ENCODE measurements at places on chromosomes 3 and 15. TPM values are rescaled to one million over a fixed set of nuclear protein-coding genes. Genes with fewer than 3 reads are reported as not detected.
A peak's percentile ranks its signal among the peaks of the same experiment; 100 is the strongest.

DNA sequence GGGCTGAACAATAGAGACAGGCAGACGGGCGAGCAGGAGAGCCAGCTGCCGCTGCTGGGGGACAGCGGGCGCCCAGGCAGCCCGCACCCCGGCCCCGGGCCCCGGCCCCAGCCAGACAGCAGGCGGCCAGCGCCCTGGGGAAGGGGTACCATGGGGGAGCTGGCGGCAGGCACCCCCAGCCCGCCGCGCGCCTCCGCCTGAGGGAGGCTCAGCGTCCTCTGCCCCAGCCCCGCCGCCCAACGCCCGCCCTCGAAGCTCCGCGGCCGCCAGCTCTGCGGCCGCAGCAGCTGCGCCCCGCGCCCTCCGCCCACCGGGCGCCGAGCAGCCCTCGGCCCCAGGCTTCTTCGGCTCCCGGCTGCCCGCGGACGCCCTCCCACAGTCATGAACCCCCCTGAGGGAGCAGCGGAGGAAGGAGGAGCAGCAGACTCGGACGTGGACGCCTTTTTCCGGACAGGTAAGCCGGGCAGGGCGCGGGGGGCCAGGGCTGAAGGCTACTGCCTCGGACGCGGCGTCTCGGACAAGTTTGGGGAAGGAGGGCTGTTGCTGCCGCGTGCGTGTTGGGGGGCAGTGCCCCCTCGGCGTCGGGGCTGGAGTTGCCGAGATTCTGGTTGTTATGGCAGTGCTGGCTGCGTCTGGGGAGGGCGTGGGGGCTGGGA, 41.6 kb upstream of the ROPN1 start:
- H3K36me3 ChIP-seq = no peaks in the 10 kb centered on the region
- H3K27me3 ChIP-seq = no peaks in the 10 kb centered on the region
- no peak for DNase-seq
- H3K27ac ChIP-seq = peak within 1 kb of the TSS; percentile 83

DNA sequence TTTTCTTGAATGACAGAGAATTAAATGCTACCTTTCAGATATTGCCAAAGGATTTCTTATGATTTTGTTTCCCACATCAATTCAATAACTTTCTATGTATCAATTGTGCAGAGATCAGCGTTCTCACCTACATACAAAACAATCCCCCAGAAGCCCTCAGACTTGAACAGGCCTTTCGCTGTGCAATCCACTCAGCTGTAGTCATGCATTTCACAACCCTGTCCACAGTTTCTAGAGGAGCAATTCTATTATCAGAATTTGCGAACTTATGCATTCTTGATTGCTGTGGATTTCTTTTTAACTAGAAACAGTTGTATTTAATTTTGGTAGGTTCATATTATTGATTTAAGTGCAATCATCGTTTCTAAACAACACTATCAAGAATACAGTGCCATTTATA, 13.7 kb upstream of the ALCAM start:
- no peaks in the 10 kb centered on the region for H3K36me3 ChIP-seq
- no peaks in the 10 kb centered on the region for H3K27me3 ChIP-seq
- no peaks in the 10 kb centered on the region for H3K4me1 ChIP-seq
- no peak overlapping the region for H3K4me3 ChIP-seq

- no peak overlapping the region for H3K27ac ChIP-seq
- no peak for DNase-seq
- no peak overlapping the region for H3K4me3 ChIP-seq
- H3K27me3 ChIP-seq = no peaks in the 10 kb centered on the region
- H3K4me1 ChIP-seq = no peaks in the 10 kb centered on the region
- H3K36me3 ChIP-seq = no peaks in the 10 kb centered on the region
These were observed 187.6 kb upstream of the STRIT1 start for GRCh38 chr3:155481089-155481488.

- DNase-seq = no peak
- no peak overlapping the region for H3K4me3 ChIP-seq
- H3K4me1 ChIP-seq = no peaks in the 10 kb centered on the region
These were observed 83.6 kb downstream of the LSM3 start for GRCh38 chr3:14262212-14262611.

DNA sequence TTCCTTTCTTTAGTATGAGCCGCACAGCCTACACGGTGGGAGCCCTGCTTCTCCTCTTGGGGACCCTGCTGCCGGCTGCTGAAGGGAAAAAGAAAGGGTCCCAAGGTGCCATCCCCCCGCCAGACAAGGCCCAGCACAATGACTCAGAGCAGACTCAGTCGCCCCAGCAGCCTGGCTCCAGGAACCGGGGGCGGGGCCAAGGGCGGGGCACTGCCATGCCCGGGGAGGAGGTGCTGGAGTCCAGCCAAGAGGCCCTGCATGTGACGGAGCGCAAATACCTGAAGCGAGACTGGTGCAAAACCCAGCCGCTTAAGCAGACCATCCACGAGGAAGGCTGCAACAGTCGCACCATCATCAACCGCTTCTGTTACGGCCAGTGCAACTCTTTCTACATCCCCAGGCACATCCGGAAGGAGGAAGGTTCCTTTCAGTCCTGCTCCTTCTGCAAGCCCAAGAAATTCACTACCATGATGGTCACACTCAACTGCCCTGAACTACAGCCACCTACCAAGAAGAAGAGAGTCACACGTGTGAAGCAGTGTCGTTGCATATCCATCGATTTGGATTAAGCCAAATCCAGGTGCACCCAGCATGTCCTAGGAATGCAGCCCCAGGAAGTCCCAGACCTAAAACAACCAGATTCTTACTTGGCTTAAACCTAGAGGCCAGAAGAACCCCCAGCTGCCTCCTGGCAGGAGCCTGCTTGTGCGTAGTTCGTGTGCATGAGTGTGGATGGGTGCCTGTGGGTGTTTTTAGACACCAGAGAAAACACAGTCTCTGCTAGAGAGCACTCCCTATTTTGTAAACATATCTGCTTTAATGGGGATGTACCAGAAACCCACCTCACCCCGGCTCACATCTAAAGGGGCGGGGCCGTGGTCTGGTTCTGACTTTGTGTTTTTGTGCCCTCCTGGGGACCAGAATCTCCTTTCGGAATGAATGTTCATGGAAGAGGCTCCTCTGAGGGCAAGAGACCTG, 13.2 kb downstream of the GREM1 start:
- no peaks in the 10 kb centered on the region for H3K4me1 ChIP-seq
- H3K27ac ChIP-seq = no peak overlapping the region
- H3K36me3 ChIP-seq = no peaks in the 10 kb centered on the region
- peak; percentile 56 for DNase-seq

ZNF660 gene
- 2.4 TPM for total RNA-seq

NLGN1 gene
- total RNA-seq = 11.7 TPM

DNA sequence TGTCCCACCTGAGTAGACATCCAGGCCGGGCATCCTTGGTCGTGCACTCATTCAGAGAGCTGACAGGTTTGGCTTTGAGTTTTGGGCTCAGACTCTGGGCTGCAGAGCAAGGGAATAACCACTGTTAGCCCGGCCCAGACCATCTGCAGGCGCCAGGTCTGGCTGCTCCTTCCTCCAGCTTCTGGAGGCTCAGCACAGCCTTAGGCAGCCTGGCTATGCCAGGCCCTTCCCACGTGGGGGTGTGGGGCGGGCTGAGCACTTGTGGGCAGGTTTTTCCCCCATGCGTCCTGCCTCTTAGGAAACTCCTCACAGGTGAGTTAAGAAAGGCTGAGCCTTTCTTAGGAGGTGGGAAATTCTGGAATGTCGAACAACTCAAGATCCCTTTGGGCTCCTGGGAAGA, 11.2 kb downstream of the PLA2G4B start:
- H3K4me3 ChIP-seq = no peak overlapping the region
- H3K27ac ChIP-seq = peak overlapping the region; percentile 57
- H3K27me3 ChIP-seq = no peaks in the 10 kb centered on the region
- DNase-seq = peak; percentile 73
- no peaks in the 10 kb centered on the region for H3K4me1 ChIP-seq
- peaks cover 2% of the 10 kb centered on the region for H3K36me3 ChIP-seq

LYZL4 gene
- total RNA-seq = not detected

DNA sequence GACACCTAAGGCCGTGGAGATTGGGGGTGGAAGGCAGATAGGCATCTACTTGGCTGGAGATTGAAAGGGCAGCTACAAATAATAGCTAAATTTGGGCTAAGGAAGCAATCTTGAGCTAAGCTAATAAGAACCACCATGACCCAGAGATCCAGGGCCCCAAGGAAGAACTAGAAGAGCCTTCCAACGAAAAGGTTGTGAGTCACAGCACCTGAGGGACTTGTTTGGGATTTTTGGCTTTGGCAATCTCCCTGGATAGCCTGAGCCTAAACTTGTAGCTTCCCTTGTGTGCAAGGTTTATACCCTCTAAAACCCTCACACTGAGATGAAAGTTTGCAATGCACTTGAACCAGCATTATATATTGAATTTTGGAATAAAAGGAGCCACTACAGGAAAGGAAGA, 364.0 kb upstream of the IL12A start:
- no peak for DNase-seq
- no peak overlapping the region for H3K27ac ChIP-seq
- peaks cover 11% of the 10 kb centered on the region for H3K27me3 ChIP-seq
- no peaks in the 10 kb centered on the region for H3K36me3 ChIP-seq

- H3K4me3 ChIP-seq = no peak overlapping the region
- no peaks in the 10 kb centered on the region for H3K4me1 ChIP-seq
- no peaks in the 10 kb centered on the region for H3K36me3 ChIP-seq
- no peaks in the 10 kb centered on the region for H3K27me3 ChIP-seq
These were observed 76.7 kb upstream of the P3H2 start for GRCh38 chr3:190197346-190197763.

ACKR2 gene
- 0.55 TPM for total RNA-seq

GRCh38 chr3:169836078-169836941, 23.6 kb upstream of the LRRC34 start:
- no peaks in the 10 kb centered on the region for H3K27me3 ChIP-seq
- H3K4me3 ChIP-seq = no peak overlapping the region
- H3K27ac ChIP-seq = no peak overlapping the region

GOLIM4 gene
- total RNA-seq = 22.3 TPM

CPOX gene
- total RNA-seq = 25.6 TPM

CNTN6 gene
- total RNA-seq = not detected

DNA sequence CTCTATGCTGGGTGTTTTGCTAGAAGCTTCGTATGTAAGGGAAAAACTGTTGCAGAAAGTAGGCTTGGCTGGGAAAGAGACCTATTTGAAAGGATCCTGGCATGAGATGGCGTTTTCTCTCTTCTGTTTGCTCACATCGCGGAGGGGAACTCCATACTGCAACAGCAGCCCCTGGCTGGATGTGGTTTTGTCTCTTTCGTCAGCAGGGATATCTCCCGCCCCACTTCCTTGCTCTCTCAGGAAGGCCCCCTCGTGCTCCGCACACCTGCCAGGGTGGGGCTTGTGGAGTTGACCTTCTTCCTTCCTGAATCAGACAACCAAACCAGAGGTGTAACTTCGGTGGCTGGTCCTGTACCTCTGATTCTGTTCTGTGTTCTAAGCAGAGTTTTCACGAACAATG, 26.4 kb upstream of the MYZAP start:
- no peaks in the 10 kb centered on the region for H3K4me1 ChIP-seq
- H3K4me3 ChIP-seq = no peak overlapping the region
- H3K36me3 ChIP-seq = no peaks in the 10 kb centered on the region
- H3K27me3 ChIP-seq = no peaks in the 10 kb centered on the region

GOLGA6D gene
- total RNA-seq = not detected

- H3K27ac ChIP-seq = no peak overlapping the region
- DNase-seq = no peak
- H3K36me3 ChIP-seq = no peaks in the 10 kb centered on the region
These were observed 459.3 kb upstream of the SGO1 start for GRCh38 chr3:20645340-20645739.

DUT gene
- 104 TPM for total RNA-seq

TNNC1 gene
- total RNA-seq = 109 TPM

KLF15 gene
- 52.7 TPM for total RNA-seq

GRCh38 chr3:80113331-80113730, 345.5 kb upstream of the ROBO1 start:
- no peak overlapping the region for H3K27ac ChIP-seq
- H3K4me1 ChIP-seq = no peaks in the 10 kb centered on the region
- no peaks in the 10 kb centered on the region for H3K27me3 ChIP-seq
- DNase-seq = no peak

PRSS50 gene
- total RNA-seq = 0.14 TPM

SECISBP2L gene
- total RNA-seq = 39.6 TPM

DNA sequence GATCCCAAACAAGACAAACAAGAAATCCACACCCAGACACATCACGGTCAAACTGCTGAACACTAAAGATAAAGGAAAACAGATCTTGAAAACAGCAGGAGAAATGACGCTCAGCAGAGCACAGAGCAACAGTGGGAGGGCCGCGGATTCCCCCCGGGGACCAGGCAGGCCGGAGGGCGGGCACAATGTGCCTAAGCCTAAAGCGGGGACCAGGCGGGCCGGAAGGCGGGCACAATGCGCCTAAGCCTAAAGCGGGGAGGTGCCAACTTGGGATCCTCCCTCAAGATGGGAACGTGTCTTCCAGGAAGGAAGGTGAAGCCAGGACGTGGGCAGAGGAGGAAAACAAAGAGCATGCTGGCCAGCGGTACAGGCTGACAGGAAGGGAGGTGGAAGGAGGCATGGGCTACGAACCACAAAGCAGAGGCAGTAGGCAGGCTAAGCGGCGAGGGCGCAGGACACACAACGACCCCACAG, 31.1 kb downstream of the CYFIP1 start:
- DNase-seq = no peak
- H3K4me3 ChIP-seq = no peak overlapping the region
- H3K27me3 ChIP-seq = no peaks in the 10 kb centered on the region
- no peak overlapping the region for H3K27ac ChIP-seq

- H3K27me3 ChIP-seq = no peaks in the 10 kb centered on the region
- no peak for DNase-seq
- no peaks in the 10 kb centered on the region for H3K36me3 ChIP-seq
- peak overlapping the region; percentile 15 for H3K4me3 ChIP-seq
- H3K27ac ChIP-seq = peak overlapping the region; percentile 95
These were observed 609 bp upstream of the TBC1D23 start for GRCh38 chr3:100260081-100260684.

DNA sequence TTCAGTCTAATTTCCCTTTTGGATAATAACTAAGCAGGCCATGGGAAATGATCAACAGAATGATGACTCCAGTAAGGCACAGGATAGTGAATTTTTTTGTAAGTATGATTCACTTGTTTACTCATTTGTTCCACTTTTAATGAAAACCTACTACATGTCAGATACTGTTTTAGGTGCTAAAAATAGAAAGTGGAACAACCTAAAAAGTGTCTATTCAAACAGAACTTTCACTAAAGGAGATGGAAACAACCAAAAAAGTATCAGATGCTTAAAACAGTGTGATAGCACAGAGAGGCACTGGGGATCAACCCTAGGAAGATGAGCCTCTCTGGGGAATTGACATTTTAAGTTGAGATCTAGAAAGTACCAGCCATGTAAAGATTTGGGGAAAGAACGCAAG, 11.1 kb downstream of the RYK start:
- no peaks in the 10 kb centered on the region for H3K27me3 ChIP-seq
- H3K4me1 ChIP-seq = peaks cover 3% of the 10 kb centered on the region
- DNase-seq = no peak
- H3K4me3 ChIP-seq = no peak overlapping the region
- no peak overlapping the region for H3K27ac ChIP-seq

DNA sequence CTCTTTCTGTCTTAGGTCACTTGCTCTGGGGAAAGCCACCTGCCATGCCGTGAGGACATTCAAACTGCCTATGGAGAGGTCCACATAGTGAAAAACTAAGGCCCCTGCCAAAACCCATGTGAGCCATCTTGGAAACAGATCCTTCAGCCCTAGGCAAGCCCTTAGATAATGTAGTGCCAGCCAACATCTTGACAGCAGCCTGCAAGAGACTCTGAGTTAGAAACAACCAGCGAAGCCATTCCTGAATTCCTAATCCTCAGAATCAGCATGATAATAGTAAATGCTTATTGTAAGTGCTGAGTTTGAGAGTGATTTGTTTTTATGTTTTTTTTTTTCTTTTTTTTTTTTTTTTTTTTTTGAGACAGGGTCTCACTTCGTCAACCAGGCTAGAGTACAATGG, 40.6 kb downstream of the LEO1 start:
- DNase-seq = no peak
- H3K27ac ChIP-seq = no peak overlapping the region
- H3K4me3 ChIP-seq = no peak overlapping the region
- H3K27me3 ChIP-seq = no peaks in the 10 kb centered on the region
- H3K4me1 ChIP-seq = no peaks in the 10 kb centered on the region
- no peaks in the 10 kb centered on the region for H3K36me3 ChIP-seq
